ENCODE measurements at places on chromosomes 5 and 9. TPM values are rescaled to one million over a fixed set of nuclear protein-coding genes. Genes with fewer than 3 reads are reported as not detected.

FBN2 gene
- 0.56 TPM for total RNA-seq

SPATA31A3 gene
- not detected for total RNA-seq

DNA sequence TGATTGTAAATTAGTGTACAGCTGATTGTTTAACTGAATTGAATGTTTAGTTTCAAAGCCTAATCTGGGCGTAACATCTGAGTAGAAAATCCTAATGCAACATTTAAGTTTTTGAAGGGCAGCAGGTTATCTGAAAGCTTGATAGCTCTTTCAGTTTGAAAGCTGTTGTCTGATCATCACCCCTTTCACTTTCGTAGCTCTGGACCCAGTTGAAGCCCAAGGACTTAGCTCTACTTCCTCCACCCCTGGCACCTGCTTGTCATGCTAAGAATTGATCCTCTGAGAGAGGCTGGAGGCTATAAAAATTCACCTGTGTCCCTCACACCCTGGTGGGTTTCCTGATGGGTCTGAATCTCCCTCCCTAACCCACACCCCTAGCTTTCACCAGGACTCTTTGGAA is 86.0 kb downstream of the ZFAND5 start:
- DNase-seq, result no peak

GRCh38 chr9:88044200-88044599 is 69.9 kb upstream of the CDK20 start:
- no peak for DNase-seq

GRCh38 chr9:19385786-19386501 is 5.9 kb upstream of the RPS6 start:
- no peak for DNase-seq

PCSK1 gene
- total RNA-seq, result 0.46 TPM

GRCh38 chr9:106921341-106921899 is 58.5 kb downstream of the ZNF462 start:
- DNase-seq, result no peak

DNA sequence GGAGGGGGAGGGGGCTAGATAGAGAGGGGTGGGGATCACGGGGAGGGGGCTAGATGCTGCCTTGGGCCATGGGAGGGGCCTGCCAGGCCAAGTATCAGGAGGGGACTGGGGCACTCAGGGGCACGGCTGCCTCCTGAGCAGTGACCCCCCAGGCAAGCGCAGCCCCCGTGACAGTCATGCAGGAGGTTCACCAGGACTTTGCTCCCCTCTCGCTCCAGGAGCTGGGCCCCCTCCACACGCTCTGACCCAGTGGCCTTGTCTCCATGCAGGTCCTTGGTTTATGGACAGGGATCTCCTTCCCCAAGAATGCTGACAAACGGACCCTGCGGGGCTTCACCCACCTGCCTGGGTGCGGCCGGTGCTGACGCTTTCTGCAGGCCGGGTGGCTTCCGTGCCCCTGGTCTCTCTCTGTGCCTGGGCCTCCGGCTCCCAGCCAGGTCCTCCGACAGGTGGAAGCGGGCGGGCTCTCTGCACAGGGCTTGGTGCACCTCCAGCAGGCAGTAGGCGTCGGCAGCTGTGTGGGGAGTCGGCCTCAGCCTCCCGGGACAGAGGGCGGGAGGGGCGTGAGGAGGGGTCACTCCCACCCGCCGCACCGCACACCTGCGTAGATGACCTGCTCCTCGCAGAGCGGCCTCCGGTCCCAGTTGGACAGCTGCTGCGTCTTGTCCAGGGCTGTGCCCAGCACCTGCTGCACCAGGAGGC is 46.8 kb upstream of the NRARP start:
- no peak for DNase-seq

- no peak for DNase-seq
Observed at GRCh38 chr5:139651043-139651834, 3.1 kb downstream of the CXXC5 start.

Data from omental fat pad (tissue), 4 donors.